AG04449 (cell line): ENCODE measurements at places on chromosomes 3 and 15.

GRCh38 chr3:127067116-127067910 is 84.4 kb downstream of the PLXNA1 start:
- no peak for DNase-seq

DNA sequence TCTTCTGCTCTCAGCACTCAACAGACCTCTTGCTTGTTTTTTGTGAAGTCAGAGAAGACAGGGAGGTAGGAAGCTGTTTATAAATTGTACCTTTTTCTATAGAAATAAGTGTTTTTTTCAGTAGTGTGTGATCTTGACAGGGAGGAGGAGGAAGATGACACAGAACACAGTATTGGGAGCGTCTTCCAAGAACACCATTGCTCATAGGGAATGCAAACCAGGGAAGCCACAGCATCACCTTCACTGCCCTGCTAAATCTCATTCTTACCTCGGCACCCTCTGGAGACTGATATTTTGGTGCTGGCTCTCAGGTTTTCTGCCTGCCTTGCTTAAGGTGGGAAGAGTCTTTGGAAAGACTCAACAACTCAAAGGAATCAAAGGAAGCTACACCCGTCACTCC is 169.4 kb downstream of the LRTM1 start:
- DNase-seq: no peak

- DNase-seq: no peak
Measured at GRCh38 chr15:67456677-67457529, 64.0 kb upstream of the C15orf61 start.

DNA sequence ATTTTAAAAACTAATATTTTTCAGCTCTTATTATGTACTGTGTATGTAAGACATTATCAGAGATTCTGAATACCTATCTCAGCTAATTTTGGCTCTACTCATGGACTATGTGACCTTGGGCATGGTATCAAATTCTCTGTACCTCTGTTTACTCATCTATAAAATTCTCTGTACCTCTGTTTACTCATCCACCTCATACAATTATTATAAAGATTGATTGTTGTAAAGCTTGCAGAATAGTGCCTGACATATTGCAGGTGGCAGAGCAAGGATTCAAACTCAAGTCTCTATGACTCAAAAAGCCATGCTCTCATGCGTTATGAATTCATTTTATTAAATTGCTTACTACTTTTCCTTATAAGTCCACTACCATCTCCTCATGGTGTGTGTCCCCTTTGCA is 151.9 kb upstream of the ARL6 start:
- DNase-seq: no peak

DNA sequence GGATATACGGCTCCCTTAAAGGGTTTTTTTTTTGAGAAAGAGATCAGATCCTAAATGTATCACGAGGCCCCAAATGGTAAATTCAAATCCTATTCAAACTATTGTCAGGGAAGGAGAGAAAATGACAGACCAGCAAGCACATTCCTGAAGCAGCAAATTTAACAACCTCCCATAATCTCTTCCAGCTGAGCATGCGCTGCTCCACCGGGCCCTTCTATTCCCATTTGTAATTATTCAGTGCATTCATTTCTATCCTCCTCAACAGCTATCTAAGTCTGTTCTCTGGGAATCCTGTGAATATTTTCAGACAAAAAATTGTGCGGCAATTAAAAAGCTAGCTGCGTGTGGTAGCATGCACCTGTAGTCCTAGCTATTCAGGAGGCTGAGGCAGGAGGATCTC is 43.2 kb downstream of the MAGI1 start:
- DNase-seq: no peak

DNA sequence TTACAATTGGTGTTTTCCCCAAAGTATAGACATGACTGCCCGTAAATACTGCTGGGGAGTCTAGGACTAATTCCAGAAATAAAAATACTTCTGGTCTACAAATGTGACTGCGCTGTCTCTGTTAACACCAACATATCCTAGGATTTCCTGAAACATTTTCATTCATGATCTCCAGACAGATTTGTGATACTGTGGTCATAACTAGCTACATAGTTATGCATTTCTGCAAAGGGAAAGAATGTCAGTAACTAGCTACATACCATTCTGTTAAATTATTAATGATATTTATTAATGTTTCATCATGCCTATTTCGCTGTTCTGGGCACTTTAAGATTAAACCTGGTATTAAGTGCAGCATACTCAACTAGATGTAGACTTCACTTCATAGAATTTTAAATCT is 33.3 kb downstream of the SETD5 start:
- no peak for DNase-seq

DNA sequence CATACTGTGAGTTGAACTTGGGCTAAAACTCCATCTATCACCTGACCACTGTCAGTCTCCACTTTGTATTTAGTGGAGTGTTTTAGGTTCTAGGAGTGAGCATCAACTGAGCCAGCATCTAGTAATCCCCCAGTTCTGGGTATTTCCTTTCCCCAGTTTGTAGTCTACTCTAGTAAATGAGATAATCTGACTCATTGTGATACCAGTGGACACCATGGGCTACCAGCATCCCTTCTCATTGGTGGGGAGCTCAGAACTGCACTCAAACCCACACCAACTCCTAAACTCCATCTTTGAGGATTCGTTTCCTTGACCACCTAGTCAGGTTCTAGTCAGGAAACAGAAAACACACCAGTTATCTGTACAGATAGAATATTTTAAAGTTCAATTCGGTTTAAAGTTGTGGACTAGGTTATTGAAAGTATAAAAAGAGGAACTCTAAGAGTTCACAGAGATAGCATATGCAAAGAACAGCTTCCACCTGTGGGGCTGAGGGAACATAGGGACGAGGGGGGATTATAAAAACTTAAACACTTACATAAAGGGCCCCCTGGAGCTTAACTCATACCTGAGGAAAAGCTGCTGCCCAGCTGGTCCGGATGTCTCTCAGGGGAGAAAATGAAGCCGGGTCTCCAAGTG is 36.0 kb downstream of the LEO1 start:
- no peak for DNase-seq

DNA sequence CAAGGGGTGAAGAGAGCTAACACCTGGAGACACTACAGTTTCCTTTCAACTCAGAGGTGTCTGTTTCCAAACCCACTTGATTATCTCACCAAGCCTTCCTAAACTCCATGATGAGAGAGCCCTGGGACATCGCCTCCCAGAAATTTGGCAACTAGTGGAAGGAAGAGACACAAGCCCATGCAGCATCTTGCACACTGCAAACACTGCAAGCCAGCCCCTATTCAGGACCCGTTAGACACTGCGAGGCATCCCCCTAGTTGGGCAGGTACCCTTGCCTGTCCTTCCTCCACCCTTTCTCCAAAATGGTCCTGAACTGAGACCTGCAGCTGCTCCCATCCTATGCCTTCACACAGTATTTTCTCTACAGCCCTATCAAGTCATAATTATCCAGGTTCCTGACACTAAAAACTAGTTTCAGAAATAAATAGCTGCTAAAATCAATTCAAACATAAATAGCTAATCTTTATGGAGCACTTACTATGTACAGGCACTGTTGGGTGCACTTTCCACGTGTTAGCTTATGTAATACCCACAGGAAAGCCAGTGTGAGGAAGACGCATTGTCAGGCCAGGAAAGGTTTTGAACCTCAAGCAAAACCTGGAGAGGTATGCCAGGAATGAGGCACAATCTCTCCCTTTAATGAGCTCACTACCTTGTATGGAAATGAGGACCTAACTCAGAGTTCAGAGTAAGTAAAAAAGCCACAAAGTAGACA is 2.8 kb downstream of the MAGI1 start:
- no peak for DNase-seq

DNA sequence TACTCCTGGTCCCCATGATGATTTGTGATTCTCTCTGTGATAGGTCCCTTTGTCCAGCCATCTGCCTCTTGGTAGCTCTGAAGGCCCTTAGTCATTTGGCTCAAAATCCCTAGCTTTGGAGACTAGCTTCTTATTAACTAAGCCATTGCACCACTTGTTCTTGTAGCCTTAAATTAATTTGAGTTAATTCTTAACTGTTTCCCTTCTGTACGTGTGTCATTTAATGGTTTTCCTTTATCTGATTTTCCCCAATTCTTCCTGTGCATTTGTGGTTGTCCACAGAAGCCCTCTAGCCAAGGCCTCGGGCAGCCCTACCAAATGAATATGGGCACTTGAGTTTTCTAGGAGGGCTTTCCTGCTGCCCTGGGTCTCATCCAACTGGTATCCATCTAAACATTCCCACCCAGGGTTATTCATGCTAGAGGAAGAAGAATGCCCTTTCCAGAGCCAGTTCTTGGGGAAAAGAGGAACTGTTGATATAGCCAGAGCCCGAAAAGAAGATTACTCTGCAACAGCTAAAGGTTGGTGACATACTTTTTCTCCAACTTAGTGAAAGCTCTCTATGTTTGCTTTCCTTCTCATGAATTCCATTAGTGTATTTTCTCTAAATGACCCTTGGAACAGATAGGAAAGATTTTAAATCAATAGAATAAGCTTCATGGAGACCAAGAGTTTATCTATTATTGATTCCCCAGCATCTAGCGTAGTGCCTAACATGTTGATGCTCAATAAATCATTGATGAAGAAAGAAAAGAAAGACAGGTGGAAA is 44.2 kb upstream of the ZBTB38 start:
- DNase-seq: no peak

DNA sequence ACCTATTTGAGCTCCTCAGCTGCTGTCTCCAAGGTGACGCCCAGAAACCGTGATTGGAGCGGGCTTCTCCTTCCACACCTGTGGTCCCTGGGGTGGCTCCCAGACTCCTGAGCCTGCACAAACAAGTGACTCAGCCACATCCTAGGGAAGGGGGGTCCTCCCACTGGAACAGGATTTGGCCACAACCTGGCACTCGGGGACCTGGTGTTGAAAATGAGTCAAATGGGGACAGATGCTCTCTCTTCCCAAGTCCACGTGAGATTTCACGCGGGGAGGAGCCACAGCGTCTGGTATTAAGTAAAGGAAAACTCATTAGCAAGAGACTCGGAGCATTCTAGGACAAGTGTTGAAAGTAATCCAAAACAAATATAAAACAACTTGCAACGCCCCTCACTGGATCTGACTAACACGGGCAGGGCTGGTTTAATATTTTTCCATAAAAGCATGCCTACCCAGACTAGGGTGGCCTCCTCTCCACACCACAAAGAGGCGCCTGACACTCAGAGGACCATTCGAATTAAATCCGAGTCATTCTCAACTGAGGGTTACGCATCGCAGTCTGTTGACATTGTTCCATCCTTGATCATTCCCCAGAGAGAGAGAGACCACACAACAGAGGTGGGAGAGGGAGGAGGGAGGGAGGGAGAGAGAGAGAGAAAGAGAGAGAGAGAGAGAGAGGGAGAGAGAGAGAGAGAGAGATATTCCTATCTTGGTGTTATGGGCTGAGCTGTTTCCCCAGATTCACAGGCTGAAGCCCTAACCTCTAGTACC is 74.4 kb downstream of the MGLL start:
- DNase-seq: peak; percentile 86

DNA sequence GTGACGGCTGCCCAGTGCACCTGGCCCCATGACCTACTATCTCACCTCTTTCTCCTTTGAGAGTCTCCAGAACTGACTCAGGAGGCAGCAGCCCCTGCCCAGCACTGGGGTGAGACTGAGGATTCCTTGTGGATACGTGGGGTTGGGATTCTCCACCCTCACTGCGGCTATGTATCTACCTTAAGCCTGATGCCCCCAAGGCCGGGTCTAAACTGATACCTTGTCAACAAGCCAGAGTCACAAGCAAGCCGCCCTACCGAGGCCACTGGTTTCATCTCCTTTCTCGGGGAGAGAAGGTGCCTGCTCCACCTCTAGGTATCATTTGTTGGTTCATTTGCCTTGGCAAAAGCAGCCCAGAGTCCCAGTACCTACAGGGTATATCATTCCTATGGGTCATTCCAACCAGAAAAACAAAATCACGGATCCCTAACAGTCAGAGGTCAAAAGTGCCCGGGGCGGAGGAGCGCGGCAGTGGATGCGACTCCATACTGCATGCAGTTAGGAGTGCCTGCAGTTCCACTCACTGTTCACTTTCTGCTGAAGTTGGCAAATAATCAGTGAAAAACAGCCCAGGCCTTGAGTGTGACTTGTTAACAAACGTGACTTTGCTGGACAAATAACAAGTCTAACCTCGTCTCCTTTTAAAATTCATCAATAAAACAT is 47.5 kb downstream of the ABTB1 start:
- no peak for DNase-seq

DNA sequence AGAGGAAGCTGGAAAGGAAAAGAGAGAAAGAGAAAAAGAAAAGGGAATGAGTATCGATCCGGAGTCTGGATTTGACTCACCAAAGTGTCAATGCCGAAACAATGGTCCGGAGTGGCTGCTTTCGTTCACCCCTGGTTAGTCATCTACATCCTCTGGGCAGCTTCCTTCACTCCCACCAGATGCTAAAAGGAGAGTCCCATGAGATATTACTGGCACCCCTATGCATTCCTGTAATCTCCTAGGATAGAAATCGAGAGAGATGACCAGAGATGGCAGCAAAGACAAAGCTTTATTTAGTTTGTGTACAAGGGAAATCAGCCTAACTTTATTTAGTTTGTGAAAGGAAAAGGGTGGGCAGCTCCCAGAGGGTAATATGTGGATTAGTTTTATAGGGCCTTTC is 622.2 kb downstream of the ZPLD1 start:
- no peak for DNase-seq

- no peak for DNase-seq
Measured at GRCh38 chr3:40178012-40178594, 131.4 kb upstream of the EIF1B start.

GRCh38 chr3:18937574-18937973 is 210.7 kb upstream of the KCNH8 start:
- DNase-seq: no peak

- DNase-seq: no peak
Measured at GRCh38 chr3:88149101-88149508, 654 bp upstream of the C3orf38 start.

DNA sequence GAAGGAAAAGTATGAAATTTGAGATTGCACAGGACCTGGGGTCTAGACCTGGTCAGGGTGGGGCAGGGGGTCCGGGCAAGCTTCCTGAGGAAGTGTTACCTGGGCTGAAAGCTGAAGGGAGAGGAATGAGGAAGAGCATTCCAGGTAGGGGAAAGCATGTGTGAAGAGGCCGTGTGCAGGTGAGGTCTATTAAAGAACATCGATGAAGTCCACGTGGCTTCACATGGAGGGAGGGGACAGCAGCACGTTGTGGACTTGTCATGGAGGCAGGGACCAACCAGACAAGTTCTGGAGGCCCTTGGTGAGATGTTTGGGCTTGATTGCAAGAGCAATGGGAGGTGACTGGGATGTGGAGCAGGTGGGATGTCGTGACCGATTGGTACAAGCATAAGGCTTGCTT is 47.1 kb downstream of the IDH2 start:
- DNase-seq: no peak

GRCh38 chr15:85007741-85008397 is 26.2 kb downstream of the PDE8A start:
- no peak for DNase-seq

GRCh38 chr3:55309336-55309735 is 177.8 kb downstream of the WNT5A start:
- no peak for DNase-seq

- DNase-seq: no peak
Measured at GRCh38 chr3:102577082-102577789, 142.4 kb downstream of the ZPLD1 start.
